BJ (cell line): ENCODE measurements at places on chromosomes 6 and 20. TPM values are rescaled to one million over a fixed set of nuclear protein-coding genes. Genes with fewer than 3 reads are reported as not detected.

IFNGR1 gene
- polyA plus RNA-seq: 56.1 and 58.2 TPM in 2 replicates

GABRR1 gene
- polyA plus RNA-seq: not detected in 2 replicates

SYNGAP1 gene
- polyA plus RNA-seq: 4.2 and 5.7 TPM in 2 replicates

C2 gene
- 0.74 and 1.2 TPM in 2 replicates for polyA plus RNA-seq

C20orf141 gene
- polyA plus RNA-seq: 0.12 TPM in 1 of 2 replicates, not detected in the other

SIM1 gene
- 27.1 and 32.9 TPM in 2 replicates for polyA plus RNA-seq

CGA gene
- 2.5 and 2.6 TPM in 2 replicates for polyA plus RNA-seq

CRISP3 gene
- polyA plus RNA-seq: not detected in 2 replicates

CST8 gene
- polyA plus RNA-seq: not detected in 2 replicates

RIPPLY2 gene
- not detected in 2 replicates for polyA plus RNA-seq

ZNF334 gene
- 0.93 and 1.8 TPM in 2 replicates for polyA plus RNA-seq

GPR6 gene
- not detected in 2 replicates for polyA plus RNA-seq

FAM217A gene
- not detected in 2 replicates for polyA plus RNA-seq

NRSN1 gene
- polyA plus RNA-seq: not detected in 2 replicates

SLC17A3 gene
- polyA plus RNA-seq: not detected in 2 replicates

LY6G6F gene
- polyA plus RNA-seq: not detected in 2 replicates

MOXD1 gene
- polyA plus RNA-seq: 71.3 and 121 TPM in 2 replicates
